Vagina (tissue), 2 donors: ENCODE measurements at places on chromosomes 4 and X.

DNA sequence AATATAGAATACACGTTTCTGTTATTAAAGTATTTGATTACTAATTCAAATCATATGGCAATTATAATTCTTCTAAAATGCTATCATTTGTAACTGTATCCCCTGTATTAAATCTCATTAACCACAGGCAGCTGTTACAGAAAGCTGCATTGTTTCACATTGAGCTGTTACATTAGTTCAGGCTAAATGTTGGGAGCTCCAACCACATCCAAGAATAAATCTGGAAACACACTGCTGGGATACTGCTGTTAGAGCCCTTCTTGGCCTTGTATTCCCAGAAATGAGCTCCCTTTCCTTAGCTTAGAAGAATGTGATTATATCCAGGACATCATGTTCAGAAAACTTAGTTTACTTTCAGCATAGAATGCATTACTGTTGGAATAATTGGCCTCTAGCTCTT is 48.2 kb downstream of the GUCY1B1 start:
- DNase-seq = no peak

DNA sequence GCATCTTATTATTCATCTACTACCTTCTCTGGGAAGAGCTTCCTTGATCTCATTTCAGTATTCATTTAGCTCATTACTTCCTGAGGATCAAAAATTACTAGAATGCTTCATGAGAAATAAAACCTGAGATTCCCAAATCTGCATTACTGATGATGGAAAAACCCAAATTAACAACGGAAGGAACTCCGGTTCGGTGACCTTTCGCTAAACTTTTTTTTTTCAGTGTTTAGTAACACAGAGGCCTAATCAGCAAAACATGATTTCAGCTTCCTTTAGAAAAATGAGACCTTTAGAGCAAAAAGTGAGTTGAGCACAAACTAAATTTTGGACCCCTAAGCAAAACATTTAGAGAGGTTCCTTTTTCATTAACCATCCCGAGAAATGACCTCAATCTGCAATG is 229.2 kb downstream of the MAML3 start:
- no peak for DNase-seq

GRCh38 chr4:173002830-173003561 is 165.6 kb upstream of the GALNT7 start:
- no peak for DNase-seq

GRCh38 chr4:86272669-86273068 is 87.2 kb downstream of the MAPK10 start:
- no peak for DNase-seq

DNA sequence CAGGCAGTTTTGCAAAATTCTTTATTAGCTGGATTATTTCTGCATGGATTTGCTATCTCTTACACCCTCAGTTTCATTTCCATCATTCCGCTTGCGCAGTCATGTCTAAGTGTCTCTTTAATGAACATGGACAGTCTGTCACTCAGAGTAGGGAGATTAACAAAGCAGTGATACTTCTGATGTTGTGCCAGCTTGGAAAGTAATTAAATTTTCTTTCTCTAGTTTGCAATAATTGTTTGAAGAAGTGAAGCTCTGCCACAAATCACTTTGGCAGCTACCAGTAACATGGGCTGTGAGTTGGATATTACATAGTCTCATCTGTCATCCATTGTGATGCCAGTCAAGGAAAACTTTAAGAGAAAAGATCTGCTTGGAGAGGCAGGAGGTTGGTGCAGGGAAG is 324.8 kb upstream of the NWD2 start:
- DNase-seq = no peak

GRCh38 chr4:47661741-47662140 is 176.1 kb downstream of the CORIN start:
- no peak for DNase-seq
